ENCODE measurements at places on chromosomes 1 and 21. TPM values are rescaled to one million over a fixed set of nuclear protein-coding genes. Genes with fewer than 3 reads are reported as not detected.

Gene VPS72
- total RNA-seq, result 125 TPM

DNA sequence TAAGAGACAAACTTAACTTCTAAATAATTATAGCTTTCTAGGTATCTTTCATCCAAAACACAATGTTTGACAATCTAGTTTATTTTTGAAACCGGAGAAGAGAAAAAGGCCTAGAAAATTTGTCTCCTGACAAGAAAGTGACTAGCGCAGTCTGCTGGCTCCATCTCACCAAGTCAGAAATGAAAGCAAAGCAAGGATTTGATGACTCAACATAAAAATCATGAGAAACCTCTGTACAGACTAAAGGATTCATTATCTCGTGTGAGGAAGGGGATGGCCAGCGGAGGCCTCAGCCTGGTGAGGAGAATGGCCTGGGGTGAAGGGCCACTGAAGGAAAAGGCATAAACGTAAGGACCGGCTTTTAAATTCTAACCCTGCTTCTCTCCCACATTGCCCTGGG is 20.0 kb upstream of the TSNAX start:
- H3K27ac ChIP-seq, result no peak overlapping the region
- no peak for DNase-seq
- H3K4me1 ChIP-seq, result no peaks in the 10 kb centered on the region
- H3K36me3 ChIP-seq, result no peaks in the 10 kb centered on the region

Gene GNAT2
- total RNA-seq, result not detected

Gene OR2L8
- total RNA-seq, result 0.61 TPM

DNA sequence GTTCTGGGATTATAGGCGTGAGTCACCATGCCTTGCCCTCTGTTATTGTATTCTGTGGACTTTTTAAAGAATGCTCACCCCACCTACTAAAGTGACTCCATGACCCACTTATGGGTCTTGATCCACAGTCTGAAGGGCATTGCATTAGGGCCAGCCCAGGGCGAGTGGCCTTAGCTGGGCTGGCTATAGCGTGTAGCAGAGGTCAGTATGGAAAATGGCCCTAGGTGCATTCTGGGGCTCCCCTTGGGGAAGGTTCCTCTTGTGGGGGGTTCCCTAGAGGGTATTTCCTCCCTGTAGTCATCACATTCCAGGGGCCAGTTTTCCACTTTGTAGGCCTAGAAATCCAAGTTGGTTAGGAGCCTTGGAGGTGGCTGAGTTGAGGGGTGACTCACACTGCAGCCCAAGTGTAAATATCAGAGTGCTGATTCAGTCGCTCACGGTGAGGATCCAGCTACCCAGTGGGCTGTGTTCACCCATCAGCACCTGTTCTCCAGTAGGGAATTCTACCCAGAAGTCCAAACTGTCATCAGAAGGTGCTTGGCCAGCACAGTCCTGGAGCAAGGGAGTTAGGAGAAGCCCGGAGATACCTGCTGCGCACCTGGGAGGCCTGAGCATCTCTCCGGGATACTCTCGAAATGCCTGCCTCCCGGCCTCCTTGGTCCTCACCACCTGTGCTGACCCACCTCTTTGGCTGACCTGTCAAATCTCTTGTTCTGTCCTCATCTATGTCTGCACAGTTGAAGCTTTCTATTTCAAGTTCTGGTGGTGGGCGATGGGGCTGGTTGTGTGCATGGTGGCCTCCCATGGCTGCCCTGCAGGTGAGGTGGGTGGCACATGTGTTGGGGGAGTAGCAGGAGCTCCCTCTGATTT is 52.2 kb downstream of the NENF start:
- no peak for DNase-seq
- no peak overlapping the region for H3K4me3 ChIP-seq
- H3K4me1 ChIP-seq, result peaks cover 2% of the 10 kb centered on the region
- H3K27ac ChIP-seq, result no peak overlapping the region

Gene NES
- total RNA-seq, result 375 TPM

DNA sequence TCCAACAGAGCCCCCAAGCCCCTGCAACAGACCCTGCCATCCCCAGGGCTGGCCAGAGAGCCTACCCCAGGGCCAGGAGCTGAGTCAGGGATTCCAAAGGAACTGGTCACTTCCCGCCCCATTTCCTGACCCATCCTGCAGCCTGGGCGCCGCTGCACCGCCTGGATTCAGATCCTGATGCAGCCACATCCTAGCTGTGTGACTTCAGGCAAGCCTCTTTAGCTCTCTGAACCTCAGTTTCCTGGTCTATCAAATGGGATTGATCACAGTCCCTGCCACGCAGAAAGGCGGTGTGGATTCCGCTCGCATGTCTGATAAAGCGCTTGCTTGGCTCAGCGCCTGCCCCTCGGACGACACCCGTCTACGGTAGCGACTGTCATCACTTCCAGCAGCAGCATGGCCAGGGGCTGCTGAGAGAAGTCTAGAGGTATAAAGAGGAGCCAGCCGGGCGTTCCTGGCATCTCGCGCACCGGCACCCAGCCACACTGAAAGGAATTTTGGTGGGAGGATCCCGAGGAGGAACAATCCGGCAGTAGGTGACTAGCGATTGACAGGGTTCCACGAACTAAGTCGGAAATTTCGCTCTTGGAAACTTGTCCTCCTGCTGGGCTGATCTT is 10.1 kb downstream of the EPHA2 start:
- peaks cover 4% of the 10 kb centered on the region for H3K27me3 ChIP-seq
- DNase-seq, result no peak
- H3K36me3 ChIP-seq, result no peaks in the 10 kb centered on the region
- H3K27ac ChIP-seq, result no peak overlapping the region
- H3K4me1 ChIP-seq, result peaks cover 3% of the 10 kb centered on the region
- H3K4me3 ChIP-seq, result no peak overlapping the region

Gene RALGPS2
- 17.9 TPM for total RNA-seq

GRCh38 chr1:88060112-88060673 is 623.9 kb upstream of the PKN2 start:
- H3K27me3 ChIP-seq, result no peaks in the 10 kb centered on the region
- H3K4me3 ChIP-seq, result no peak overlapping the region
- no peak for DNase-seq
- H3K4me1 ChIP-seq, result peaks cover 8% of the 10 kb centered on the region
- H3K27ac ChIP-seq, result no peak overlapping the region

DNA sequence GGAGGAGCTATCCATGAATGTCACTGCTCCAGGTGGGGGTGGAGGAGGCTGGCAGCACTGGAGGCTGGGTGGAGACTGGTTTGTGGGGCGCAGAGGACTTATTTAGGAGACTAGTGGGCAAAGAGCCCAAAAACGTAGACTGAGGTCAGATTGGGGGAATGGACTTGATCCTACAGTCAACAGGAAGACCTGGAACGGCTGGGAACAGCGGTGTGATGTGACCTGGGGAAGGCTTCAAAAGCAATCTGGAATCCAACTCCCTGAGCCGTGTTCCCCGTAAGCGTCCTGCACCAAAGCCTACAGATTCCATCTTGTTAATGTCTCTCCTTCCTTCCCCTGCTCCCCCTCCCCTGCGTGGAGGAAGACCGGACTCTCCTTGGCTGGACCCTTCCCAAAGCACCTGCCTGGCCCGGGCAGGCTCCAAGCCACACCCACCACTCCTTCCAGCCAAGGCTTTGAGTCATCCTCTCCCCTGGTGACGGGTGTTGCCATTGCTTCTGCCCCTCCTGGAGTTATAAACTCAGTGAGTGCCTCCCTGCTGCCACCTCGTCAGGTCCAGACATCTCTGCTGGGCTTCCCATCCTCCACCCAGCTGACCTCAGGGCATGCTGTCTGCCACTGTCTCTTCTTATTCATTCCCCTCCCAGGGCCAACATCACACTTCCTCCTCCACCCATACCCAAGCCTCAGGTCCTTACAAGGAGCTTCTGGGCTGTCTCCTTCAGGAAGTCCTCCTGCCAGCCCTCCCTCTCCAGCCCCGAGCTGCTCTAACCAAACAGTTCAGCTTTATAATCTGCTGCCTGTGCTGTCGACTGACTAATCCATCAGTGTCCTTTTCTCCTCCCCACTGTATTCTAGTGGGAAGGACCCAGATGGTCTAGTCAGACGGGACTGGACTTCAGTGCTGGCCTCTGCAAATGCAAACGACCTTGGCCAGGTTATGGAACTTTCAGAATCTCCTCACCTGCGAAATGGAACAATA is 1.6 kb upstream of the CLSTN1 start:
- no peak for DNase-seq
- peak overlapping the region; percentile 78 for H3K4me3 ChIP-seq
- peaks cover 23% of the 10 kb centered on the region for H3K27me3 ChIP-seq
- no peaks in the 10 kb centered on the region for H3K36me3 ChIP-seq
- peak overlapping the region; percentile 70 for H3K27ac ChIP-seq
- peaks cover 26% of the 10 kb centered on the region for H3K4me1 ChIP-seq

- no peaks in the 10 kb centered on the region for H3K36me3 ChIP-seq
- no peaks in the 10 kb centered on the region for H3K4me1 ChIP-seq
- no peaks in the 10 kb centered on the region for H3K27me3 ChIP-seq
- H3K27ac ChIP-seq, result no peak overlapping the region
These were observed 37.0 kb upstream of the PDE9A start for GRCh38 chr21:42616446-42616845.

Gene THEM5
- total RNA-seq, result not detected

DNA sequence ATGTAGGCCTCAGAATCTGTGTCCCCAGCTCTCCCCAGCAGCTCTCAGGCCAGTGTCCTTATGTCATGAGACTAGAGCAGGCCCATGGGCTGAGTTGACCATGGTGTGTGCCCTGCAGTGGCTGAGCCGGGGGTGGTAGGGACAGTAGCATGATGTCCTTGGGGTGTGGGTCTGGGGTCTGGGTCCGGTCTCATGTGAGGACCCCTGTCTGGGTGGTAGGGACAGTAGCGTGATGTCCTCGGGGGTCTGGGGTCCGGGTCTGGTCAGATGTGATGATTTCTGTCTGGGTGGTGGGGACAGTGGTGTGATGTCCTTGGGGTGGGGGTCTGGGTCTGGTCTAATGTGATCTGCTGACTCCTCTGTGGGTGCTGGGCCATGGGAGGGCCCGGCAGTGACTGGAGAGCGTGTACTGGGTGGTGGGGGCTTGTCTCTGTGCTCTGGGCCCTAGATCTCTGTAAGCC is 64.5 kb downstream of the OBSCN start:
- no peak for DNase-seq
- H3K36me3 ChIP-seq, result no peaks in the 10 kb centered on the region
- H3K4me3 ChIP-seq, result no peak overlapping the region
- H3K27me3 ChIP-seq, result peaks cover 6% of the 10 kb centered on the region
- no peaks in the 10 kb centered on the region for H3K4me1 ChIP-seq

GRCh38 chr1:34929497-34929852 is at the start of gene DLGAP3:
TSS of gene DLGAP3 (minus strand) at chr1:34929650. CDS start at chr1:34905383, 24,267 bp downstream.
- peaks cover 4% of the 10 kb centered on the region for H3K36me3 ChIP-seq
- H3K27me3 ChIP-seq, result peaks cover 4% of the 10 kb centered on the region
- H3K4me3 ChIP-seq, result peak within 1 kb of the TSS; percentile 97
- H3K27ac ChIP-seq, result peak within 1 kb of the TSS; percentile 90
- peaks cover 15% of the 10 kb centered on the region for H3K4me1 ChIP-seq
- DNase-seq, result peak; percentile 81

GRCh38 chr21:17191346-17191993 is 321.4 kb upstream of the CXADR start:
- peaks cover 13% of the 10 kb centered on the region for H3K36me3 ChIP-seq
- no peak for DNase-seq
- H3K27me3 ChIP-seq, result peaks cover 3% of the 10 kb centered on the region
- no peak overlapping the region for H3K27ac ChIP-seq
- H3K4me3 ChIP-seq, result no peak overlapping the region

GRCh38 chr1:89971600-89971999 is 23.3 kb upstream of the ZNF326 start:
- H3K4me3 ChIP-seq, result no peak overlapping the region
- H3K27me3 ChIP-seq, result no peaks in the 10 kb centered on the region
- no peaks in the 10 kb centered on the region for H3K36me3 ChIP-seq

Gene MARK1
- 105 TPM for total RNA-seq

GRCh38 chr1:70084314-70084915 is 121.0 kb downstream of the LRRC40 start:
- H3K27ac ChIP-seq, result no peak overlapping the region
- DNase-seq, result no peak
- no peaks in the 10 kb centered on the region for H3K4me1 ChIP-seq
- no peaks in the 10 kb centered on the region for H3K27me3 ChIP-seq
- no peak overlapping the region for H3K4me3 ChIP-seq
- no peaks in the 10 kb centered on the region for H3K36me3 ChIP-seq

- peaks cover 30% of the 10 kb centered on the region for H3K4me1 ChIP-seq
- H3K27ac ChIP-seq, result peak overlapping the region; percentile 31
- peaks cover 2% of the 10 kb centered on the region for H3K27me3 ChIP-seq
- H3K36me3 ChIP-seq, result peaks cover 3% of the 10 kb centered on the region
- H3K4me3 ChIP-seq, result peak overlapping the region; percentile 57
These were observed 4.2 kb downstream of the GSTM4 start for GRCh38 chr1:109659997-109660690.

- no peak overlapping the region for H3K4me3 ChIP-seq
- no peak overlapping the region for H3K27ac ChIP-seq
- no peaks in the 10 kb centered on the region for H3K36me3 ChIP-seq
- DNase-seq, result no peak
- no peaks in the 10 kb centered on the region for H3K27me3 ChIP-seq
These were observed 528.1 kb downstream of the KIF26B start for GRCh38 chr1:245682638-245683628.

GRCh38 chr1:219805191-219805590 is 123.2 kb downstream of the SLC30A10 start:
- DNase-seq, result no peak
- no peaks in the 10 kb centered on the region for H3K27me3 ChIP-seq
- H3K36me3 ChIP-seq, result no peaks in the 10 kb centered on the region
- H3K27ac ChIP-seq, result no peak overlapping the region
- no peak overlapping the region for H3K4me3 ChIP-seq
- H3K4me1 ChIP-seq, result no peaks in the 10 kb centered on the region

GRCh38 chr1:187971851-187972250 is 1143.1 kb downstream of the PLA2G4A start:
- H3K27ac ChIP-seq, result no peak overlapping the region
- H3K36me3 ChIP-seq, result no peaks in the 10 kb centered on the region
- H3K4me1 ChIP-seq, result no peaks in the 10 kb centered on the region
- no peak overlapping the region for H3K4me3 ChIP-seq
- no peak for DNase-seq

Gene HCRTR1
- total RNA-seq, result not detected

DNA sequence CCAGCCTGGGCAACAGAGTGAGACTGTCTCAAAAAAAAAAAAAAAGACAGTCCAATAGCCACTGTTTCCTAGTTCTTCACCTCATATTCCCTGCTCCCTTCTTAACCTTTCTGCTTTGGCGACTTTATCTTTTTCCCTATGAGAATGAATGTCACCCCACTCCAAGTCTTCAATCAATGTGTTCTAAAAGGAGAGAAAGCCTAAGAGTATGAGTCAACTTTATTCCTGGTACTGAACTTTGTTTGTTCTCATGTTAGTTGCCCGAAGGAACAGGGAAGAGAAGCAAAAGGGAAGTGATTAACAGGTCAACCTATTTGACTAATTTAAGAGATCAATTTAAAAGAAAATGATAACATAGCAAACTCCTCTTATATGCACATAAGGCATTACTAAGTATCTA is 39.9 kb upstream of the SLC16A1 start:
- no peak for DNase-seq
- no peak overlapping the region for H3K27ac ChIP-seq
- H3K27me3 ChIP-seq, result peaks cover 1% of the 10 kb centered on the region

Gene RRP1B
- total RNA-seq, result 41.2 TPM

GRCh38 chr1:181816608-181817007 is 244.9 kb downstream of the ZNF648 start:
- no peak overlapping the region for H3K27ac ChIP-seq
- peaks cover 2% of the 10 kb centered on the region for H3K27me3 ChIP-seq
- H3K4me3 ChIP-seq, result no peak overlapping the region
- H3K4me1 ChIP-seq, result peaks cover 4% of the 10 kb centered on the region

GRCh38 chr1:90134175-90134955 is 139.5 kb downstream of the ZNF326 start:
- no peaks in the 10 kb centered on the region for H3K27me3 ChIP-seq
- H3K36me3 ChIP-seq, result peaks cover 7% of the 10 kb centered on the region
- no peak for DNase-seq
- H3K4me1 ChIP-seq, result peaks cover 10% of the 10 kb centered on the region
- H3K4me3 ChIP-seq, result no peak overlapping the region
- H3K27ac ChIP-seq, result peak overlapping the region; percentile 13
